ENCODE measurements at places on chromosomes 13 and 19. TPM values are rescaled to one million over a fixed set of nuclear protein-coding genes. Genes with fewer than 3 reads are reported as not detected.

GRCh38 chr13:52933547-52934210 is 85.2 kb upstream of the PCDH8 start:
- no peak for DNase-seq

GRCh38 chr19:40264314-40265054 is 20.7 kb downstream of the AKT2 start:
- DNase-seq, result no peak

CD70 gene
- 25.0 TPM for polyA plus RNA-seq

GRCh38 chr19:19224852-19225494 is 13.2 kb downstream of the NCAN start:
- peak; percentile 92 for DNase-seq

GRCh38 chr13:111359237-111359915 is 38.9 kb downstream of the TEX29 start:
- DNase-seq, result no peak

GRCh38 chr13:76226941-76227340 is 590.8 kb downstream of the LMO7 start:
- no peak for DNase-seq

CDX2 gene
- 0.34 TPM for polyA plus RNA-seq

GRCh38 chr19:31135841-31136240 is 213.4 kb downstream of the TSHZ3 start:
- DNase-seq, result no peak

GRCh38 chr13:43433691-43434141 is 353.1 kb downstream of the ENOX1 start:
- no peak for DNase-seq

- peak; percentile 80 for DNase-seq
Observed at GRCh38 chr19:55647732-55648584, at the start of gene CCDC106. CCDC106 (plus strand) TSS chr19:55648212; CDS start chr19:55649047, 835 bp downstream.

GRCh38 chr19:34393031-34393430 is 11.2 kb upstream of the PDCD2L start:
- DNase-seq, result no peak

- no peak for DNase-seq
Observed at GRCh38 chr13:27293076-27293691, 22.6 kb downstream of the RASL11A start.

GRCh38 chr13:88303605-88304004 is 632.4 kb downstream of the SLITRK5 start:
- no peak for DNase-seq

GRCh38 chr13:52882785-52883184 is 34.3 kb upstream of the PCDH8 start:
- DNase-seq, result no peak

DNA sequence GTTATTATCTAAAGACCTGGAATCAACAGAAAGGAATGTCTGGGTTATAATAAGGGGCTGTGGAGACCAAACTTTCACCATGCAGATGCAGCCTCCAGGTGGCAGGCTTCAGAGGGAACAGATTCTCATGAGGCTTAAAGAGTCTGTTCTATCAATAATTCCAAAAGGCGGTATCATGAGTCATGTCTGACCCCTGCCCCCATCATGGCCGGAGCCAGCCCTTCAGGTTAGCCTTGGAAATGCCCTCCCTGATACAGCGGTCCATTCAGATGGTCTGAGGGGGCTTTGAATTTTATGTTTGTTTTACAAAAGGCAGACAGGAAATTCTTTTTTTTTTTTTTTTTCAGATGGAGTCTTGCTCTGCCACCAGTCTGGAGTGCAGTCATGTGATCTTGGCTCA is 21.7 kb upstream of the LAMP1 start:
- DNase-seq, result peak; percentile 53

GRCh38 chr13:33110713-33111413 is 94.6 kb downstream of the KL start:
- DNase-seq, result no peak

GRCh38 chr13:47039106-47039505 is 142.3 kb upstream of the HTR2A start:
- no peak for DNase-seq

- no peak for DNase-seq
Observed at GRCh38 chr13:78657699-78658629, 991 bp downstream of the OBI1 start.

PDE4C gene
- 0.65 TPM for polyA plus RNA-seq

PHLDB3 gene
- 12.0 TPM for polyA plus RNA-seq

- no peak for DNase-seq
Observed at GRCh38 chr13:51971520-51972426, 39.5 kb downstream of the ATP7B start.

DNA sequence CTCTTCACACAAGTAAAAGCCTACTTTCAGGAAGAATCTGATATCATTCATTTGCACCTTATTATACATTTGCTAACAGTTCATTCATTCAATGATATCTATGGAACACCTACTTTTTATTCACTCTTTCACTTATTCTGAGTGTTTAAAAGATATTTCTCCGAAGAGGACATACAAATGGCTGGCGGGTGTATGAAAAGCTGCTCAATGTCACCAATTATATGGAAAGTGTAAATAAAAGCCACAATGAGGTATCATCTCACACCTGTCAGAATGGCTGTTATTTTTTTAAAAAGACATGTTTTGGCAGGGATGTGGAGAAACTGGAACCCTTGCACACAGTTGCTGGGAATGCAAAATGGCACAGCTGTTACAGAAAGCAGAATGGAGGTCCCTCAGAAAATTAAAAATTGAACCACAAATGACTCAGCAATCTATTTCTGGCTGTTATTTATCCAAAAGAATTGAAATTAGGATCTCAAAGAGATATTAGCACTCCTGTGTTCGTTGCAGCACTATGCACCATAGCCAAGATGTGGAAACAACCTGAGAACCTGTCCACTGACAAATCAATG is 127.6 kb upstream of the IRS2 start:
- DNase-seq, result no peak

- DNase-seq, result no peak
Observed at GRCh38 chr13:50141375-50141975, 126.2 kb downstream of the KCNRG start.

MEDAG gene
- polyA plus RNA-seq, result 0.09 TPM

- DNase-seq, result no peak
Observed at GRCh38 chr13:21826214-21827015, 155.5 kb downstream of the FGF9 start.

GRCh38 chr13:112067116-112067741 is at the start of gene SOX1:
SOX1 (plus strand) TSS chr13:112067149; CDS start chr13:112067659, 510 bp downstream.
- DNase-seq, result no peak
